ENCODE measurements at places on chromosomes 7 and 10. TPM values are rescaled to one million over a fixed set of nuclear protein-coding genes. Genes with fewer than 3 reads are reported as not detected.

SLC26A3 gene
- total RNA-seq, result not detected

PDE6C gene
- not detected for total RNA-seq

DPP6 gene
- total RNA-seq, result not detected

LIPJ gene
- not detected for total RNA-seq

DGKI gene
- total RNA-seq, result 18.2 TPM

CDNF gene
- total RNA-seq, result 2.9 TPM

UCN3 gene
- total RNA-seq, result not detected

DNA sequence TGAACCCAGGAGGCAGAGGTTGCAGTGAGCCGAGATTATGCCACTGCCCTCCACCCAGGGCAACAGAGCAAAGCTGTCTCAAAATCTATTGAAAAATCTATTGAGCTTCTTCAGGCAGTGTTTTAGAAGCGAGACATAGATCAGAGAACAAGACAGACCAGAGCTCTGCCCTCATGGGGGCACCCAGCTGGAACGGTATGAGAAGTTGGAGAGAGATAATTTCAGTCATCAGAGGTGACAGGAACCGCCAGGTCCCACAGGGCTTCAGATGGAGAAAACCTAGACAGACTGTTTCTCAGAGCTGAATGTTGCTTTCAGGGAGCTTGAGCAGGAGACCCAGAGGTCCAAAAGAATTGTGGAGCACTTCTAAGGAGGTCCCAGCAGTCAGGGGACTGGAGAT, 14.2 kb upstream of the GTF2IRD1 start:
- H3K27me3 ChIP-seq, result no peaks in the 10 kb centered on the region
- peaks cover 5% of the 10 kb centered on the region for H3K36me3 ChIP-seq
- DNase-seq, result no peak
- no peak overlapping the region for H3K27ac ChIP-seq
- H3K4me1 ChIP-seq, result no peaks in the 10 kb centered on the region

- DNase-seq, result no peak
- H3K36me3 ChIP-seq, result no peaks in the 10 kb centered on the region
- H3K27ac ChIP-seq, result peak overlapping the region; percentile 36
- peak overlapping the region; percentile 73 for H3K4me3 ChIP-seq
- H3K4me1 ChIP-seq, result peaks cover 62% of the 10 kb centered on the region
Observed at GRCh38 chr10:28326516-28327490, 23.9 kb upstream of the MPP7 start.

DNA sequence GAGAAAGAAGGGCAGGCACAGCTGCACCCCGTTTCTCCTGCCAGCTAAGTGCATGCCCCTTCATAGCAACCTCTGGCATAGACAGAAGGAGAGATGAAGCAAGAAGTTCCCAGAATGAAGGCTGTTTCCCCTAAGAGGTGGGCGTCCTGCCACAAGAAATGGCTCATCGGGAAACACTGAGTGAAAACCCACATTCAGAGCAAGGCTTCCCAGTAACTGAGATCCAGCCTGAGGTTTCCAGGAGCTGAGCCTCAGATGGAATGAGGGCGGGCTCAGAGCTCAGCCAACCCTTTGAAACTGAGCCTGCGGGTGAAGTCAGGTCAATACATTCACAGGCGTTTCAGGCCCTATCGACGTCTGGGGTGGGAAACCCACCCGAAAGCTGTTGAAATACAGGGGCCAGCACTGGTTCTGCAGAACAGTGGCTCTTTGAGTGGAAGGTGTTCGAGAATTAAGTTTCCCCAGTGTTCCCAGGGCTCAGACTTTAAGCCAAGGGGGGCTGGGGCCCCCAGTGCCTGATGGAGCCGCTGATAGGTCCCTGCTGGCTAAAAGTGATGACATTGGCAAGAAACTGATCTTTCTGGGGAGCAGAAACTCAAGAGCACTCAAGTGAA, 510.2 kb downstream of the RPS24 start:
- DNase-seq, result no peak
- peaks cover 10% of the 10 kb centered on the region for H3K4me1 ChIP-seq
- no peak overlapping the region for H3K4me3 ChIP-seq

DNA sequence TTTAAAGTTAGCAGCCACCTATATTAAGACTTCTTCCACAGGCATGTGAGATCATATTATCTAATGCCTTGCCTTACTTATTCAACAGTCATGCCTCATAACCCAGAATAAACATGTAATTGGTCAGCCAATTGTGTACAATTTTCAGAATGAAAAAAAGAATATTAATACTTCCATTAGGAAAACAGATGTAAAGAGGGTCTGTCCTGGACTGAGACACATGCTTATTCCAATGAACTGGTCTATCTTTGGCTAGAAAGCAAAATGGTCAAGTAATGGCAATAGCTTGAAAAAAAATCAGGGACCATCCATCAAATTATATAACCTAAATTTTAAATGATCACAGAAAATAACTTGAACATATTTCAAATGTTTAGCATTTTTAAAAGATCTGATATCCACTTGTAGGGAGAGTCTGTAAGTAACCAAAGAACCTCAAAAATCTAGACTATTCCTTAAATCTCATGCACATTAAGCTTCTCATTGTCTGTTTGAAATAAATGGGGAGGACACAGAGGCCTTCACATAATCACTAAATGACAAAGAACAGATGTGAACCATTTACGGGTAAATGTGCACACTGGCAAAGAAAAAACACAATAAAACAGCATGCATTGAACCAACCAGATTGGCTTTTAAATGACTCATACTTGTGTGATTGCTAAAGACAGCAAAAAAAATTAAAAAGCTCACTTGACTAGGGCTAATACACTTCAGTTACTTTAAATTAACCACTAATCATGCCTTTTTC, 568.8 kb upstream of the PCDH15 start:
- H3K27ac ChIP-seq, result no peak overlapping the region
- H3K4me3 ChIP-seq, result no peak overlapping the region
- no peaks in the 10 kb centered on the region for H3K36me3 ChIP-seq
- no peaks in the 10 kb centered on the region for H3K4me1 ChIP-seq

DNA sequence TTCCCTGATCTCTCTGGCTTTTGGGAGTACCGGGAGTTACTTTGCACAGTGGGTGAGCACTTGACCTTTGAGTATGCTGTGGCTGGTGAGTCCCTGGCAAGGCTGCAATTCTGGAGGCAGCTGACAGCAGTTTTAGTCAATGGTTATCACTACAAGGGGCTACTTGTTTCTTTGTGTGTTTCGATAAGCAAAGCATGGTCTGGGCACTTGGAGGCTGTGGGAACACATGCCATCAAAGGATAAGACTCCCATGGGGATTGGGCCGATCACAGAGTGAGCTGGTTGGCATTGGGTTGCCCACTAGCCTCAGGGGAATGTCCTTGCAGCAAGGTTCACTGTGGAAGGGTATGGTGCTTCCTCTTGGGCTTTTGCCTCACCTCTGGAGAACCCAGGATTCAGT, 208.2 kb downstream of the SNX13 start:
- H3K27ac ChIP-seq, result no peak overlapping the region
- DNase-seq, result no peak
- H3K4me1 ChIP-seq, result no peaks in the 10 kb centered on the region
- no peak overlapping the region for H3K4me3 ChIP-seq

- H3K36me3 ChIP-seq, result no peaks in the 10 kb centered on the region
- peaks cover 13% of the 10 kb centered on the region for H3K27me3 ChIP-seq
- no peak for DNase-seq
Observed at GRCh38 chr10:98316661-98317060, 48.7 kb upstream of the LOXL4 start.

DNA sequence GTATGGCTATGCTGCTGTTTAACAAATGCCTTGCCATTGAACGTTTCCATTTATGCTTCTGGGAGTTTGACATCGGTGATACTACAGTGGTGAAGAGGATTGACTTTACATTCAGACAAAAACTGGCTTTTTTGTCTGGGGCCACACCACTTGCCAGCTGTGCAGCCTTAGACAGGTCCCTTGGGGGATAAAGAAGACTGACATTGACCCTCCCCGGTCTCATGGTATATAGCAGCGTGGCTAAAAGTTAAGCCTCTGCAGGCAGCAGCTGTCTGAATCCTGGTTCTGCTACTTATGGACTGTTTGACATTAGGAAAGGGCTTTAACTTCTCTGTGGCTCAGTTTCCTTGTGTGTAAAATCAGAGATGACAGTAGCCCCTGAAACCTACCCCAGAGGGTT, 42.0 kb upstream of the PTF1A start:
- H3K27me3 ChIP-seq, result no peaks in the 10 kb centered on the region
- H3K27ac ChIP-seq, result no peak overlapping the region
- H3K36me3 ChIP-seq, result no peaks in the 10 kb centered on the region
- H3K4me3 ChIP-seq, result no peak overlapping the region
- no peaks in the 10 kb centered on the region for H3K4me1 ChIP-seq
- DNase-seq, result no peak

- H3K4me3 ChIP-seq, result no peak overlapping the region
- peaks cover 17% of the 10 kb centered on the region for H3K36me3 ChIP-seq
- DNase-seq, result no peak
Observed at GRCh38 chr7:57354679-57355338, 95.2 kb upstream of the ZNF716 start.

DNA sequence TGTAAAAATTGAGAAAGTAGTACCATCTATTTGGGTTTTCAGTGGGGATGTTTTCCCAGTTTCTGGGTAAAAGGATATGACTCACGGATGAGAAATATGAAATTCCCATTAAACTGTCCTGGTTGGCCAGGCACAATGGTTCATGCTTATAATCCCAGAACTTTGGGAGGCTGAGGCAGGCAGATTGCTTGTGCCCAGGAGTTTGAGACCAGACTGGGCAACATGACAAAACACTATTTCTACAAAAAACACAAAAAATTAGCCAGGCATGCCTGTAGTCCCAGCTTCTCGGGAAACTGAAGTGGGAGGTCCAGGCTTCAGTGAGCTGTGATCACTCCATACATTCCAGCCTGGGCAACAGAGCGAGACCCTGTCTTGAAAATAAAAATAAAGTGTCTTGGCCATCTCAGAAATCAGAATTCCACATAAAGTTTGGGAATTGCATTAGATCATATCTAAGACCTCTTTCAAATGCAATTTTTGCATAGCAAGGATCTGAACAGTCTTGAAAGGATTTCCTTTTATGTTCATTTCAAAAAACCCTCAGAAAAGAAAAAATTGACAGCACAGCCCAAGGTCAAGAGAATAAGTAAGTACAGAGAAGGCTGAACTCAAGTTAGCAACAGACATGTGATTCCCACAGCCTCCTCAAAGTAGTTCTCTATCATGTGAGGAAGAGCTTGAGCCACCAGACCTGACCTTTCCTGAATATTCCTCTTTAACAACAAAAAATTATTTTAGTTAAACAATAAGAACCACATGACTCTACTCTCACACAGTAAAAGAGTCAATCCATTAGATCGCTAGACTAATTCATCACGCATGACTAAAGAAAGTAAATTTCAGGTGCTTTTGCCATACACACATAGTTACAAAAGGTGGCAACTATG, 141.5 kb upstream of the CAV2 start:
- H3K27me3 ChIP-seq, result peaks cover 20% of the 10 kb centered on the region
- H3K4me1 ChIP-seq, result no peaks in the 10 kb centered on the region
- no peak for DNase-seq

- H3K36me3 ChIP-seq, result peaks cover 7% of the 10 kb centered on the region
- H3K4me3 ChIP-seq, result peak overlapping the region; percentile 71
- H3K27me3 ChIP-seq, result no peaks in the 10 kb centered on the region
- H3K4me1 ChIP-seq, result peaks cover 53% of the 10 kb centered on the region
- DNase-seq, result peak; percentile 83
Observed at GRCh38 chr7:2757904-2758672, 70.1 kb downstream of the AMZ1 start.

- DNase-seq, result no peak
- peaks cover 25% of the 10 kb centered on the region for H3K36me3 ChIP-seq
- no peaks in the 10 kb centered on the region for H3K27me3 ChIP-seq
- peak overlapping the region; percentile 37 for H3K4me3 ChIP-seq
Observed at GRCh38 chr10:14665865-14666857, 108.5 kb downstream of the FAM107B start.

- no peaks in the 10 kb centered on the region for H3K4me1 ChIP-seq
- H3K27ac ChIP-seq, result no peak overlapping the region
- H3K4me3 ChIP-seq, result no peak overlapping the region
- peaks cover 21% of the 10 kb centered on the region for H3K27me3 ChIP-seq
Observed at GRCh38 chr7:41745451-41745850, 42.6 kb upstream of the INHBA start.

GRCh38 chr10:36116731-36117130, 474.6 kb upstream of the FZD8 start:
- H3K27me3 ChIP-seq, result no peaks in the 10 kb centered on the region
- H3K27ac ChIP-seq, result no peak overlapping the region
- H3K36me3 ChIP-seq, result no peaks in the 10 kb centered on the region
- no peak for DNase-seq

GRCh38 chr10:62451611-62451975, 77.4 kb downstream of the ZNF365 start:
- H3K4me3 ChIP-seq, result no peak overlapping the region
- no peak for DNase-seq
- peaks cover 25% of the 10 kb centered on the region for H3K27me3 ChIP-seq
- no peaks in the 10 kb centered on the region for H3K4me1 ChIP-seq
- H3K36me3 ChIP-seq, result no peaks in the 10 kb centered on the region

DNA sequence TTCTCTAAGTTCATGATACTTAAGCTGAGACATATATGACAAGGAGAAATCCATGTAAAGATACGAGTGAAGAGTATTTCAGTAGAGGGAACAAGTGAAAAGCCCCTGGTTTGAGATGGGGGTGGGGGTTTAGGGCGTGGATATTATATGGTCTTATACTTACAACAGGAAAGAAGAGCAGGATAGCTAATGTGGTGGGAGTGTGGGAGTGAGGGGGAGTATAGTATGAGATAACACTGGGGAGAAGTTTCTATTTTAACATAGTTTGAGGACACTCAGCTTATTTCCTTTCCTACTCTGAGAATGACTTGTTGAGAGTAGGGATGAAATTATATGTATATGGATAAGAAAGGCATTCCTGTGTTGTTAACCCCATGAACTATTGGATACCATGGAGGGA, 36.5 kb downstream of the MCU start:
- H3K27ac ChIP-seq, result peak overlapping the region; percentile 30
- no peaks in the 10 kb centered on the region for H3K36me3 ChIP-seq
- no peak for DNase-seq
- H3K4me1 ChIP-seq, result peaks cover 19% of the 10 kb centered on the region
- peak overlapping the region; percentile 38 for H3K4me3 ChIP-seq
- H3K27me3 ChIP-seq, result no peaks in the 10 kb centered on the region
